NCI-H2029 treated with DMSO at 0.1 percent for 48 hours (cell line): ENCODE measurements at places on chromosomes 12 and 14.

DNA sequence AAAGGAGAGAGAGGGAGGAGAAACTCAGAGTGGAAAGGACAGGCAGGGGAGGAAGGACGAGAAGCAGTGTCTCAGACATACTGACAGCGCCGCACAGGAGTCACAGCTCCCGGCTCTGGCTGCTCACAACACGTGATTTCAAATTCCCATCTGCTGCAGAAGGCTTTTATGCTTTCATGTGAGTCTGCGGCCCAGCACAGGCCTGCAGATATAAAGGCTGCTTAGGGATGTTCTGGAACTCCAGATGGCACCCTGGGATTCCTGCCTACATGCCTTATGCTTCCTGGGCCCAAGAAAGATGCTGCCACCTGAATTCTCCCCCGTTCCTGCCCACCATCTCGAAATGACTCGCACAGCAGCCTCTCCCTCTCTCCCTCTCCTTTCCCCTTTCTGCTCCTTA lies 89.6 kb downstream of the NUAK1 start:
- no peak for DNase-seq

DNA sequence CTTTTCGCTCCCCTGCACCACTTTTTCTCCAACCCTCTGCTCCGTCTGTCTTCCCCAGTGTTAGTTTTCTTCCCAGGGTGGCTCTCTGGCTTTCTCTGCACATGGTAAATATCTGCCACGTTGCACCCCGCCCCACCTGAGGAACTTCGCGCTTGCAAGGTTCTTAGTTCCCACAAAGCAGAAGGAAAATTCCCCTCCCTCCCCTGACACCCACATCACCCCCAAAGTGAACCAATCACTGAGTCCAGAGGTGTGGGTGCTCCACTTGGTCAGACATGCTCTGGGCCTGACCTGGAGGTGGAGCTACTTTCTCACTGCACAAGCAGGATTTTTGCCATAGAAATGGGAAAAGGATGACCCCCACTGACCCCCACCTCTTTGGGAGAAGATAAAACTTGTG lies 415.0 kb downstream of the FUT8 start:
- DNase-seq: no peak

DNA sequence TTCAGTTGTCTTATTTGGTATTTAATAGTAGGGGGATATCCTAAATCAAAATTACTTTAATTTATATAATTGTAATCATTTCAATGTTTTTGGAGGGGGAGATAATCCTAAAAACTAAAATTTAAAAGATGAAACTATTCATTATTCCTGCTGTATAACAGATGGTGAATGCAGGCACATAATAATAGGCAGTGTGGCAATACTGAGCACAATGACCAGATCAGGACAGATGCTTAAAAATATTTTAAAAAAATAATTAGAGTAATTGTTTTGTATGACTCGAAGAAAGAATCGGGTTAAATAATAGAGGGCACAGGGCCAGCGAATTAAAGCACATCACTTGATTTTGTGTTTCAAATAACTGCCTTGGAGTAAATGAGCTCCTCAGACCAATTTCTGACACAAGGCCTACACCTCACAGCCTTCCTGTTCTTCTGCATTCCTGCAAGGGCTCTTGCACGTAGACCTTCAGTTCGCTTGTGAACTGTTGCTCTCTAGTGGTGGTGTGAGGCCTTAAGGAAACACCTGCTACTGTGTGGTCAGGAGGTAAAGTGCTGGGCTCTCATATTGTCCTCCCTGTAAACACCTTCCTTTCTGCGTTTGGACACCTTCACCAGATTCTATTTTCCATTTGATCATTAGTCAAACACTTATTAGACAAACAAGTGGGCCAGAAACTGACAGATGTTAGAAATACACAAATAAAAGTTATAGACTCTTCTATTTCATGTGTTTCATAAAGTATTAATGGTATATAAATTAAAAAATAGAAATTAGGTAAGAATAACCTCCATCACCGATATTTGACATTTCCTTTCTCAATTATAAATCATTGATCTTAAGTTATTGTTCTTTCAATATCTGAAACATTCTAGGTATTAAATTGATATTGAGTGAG lies 29.3 kb upstream of the KLRF1 start:
- no peak for DNase-seq

DNA sequence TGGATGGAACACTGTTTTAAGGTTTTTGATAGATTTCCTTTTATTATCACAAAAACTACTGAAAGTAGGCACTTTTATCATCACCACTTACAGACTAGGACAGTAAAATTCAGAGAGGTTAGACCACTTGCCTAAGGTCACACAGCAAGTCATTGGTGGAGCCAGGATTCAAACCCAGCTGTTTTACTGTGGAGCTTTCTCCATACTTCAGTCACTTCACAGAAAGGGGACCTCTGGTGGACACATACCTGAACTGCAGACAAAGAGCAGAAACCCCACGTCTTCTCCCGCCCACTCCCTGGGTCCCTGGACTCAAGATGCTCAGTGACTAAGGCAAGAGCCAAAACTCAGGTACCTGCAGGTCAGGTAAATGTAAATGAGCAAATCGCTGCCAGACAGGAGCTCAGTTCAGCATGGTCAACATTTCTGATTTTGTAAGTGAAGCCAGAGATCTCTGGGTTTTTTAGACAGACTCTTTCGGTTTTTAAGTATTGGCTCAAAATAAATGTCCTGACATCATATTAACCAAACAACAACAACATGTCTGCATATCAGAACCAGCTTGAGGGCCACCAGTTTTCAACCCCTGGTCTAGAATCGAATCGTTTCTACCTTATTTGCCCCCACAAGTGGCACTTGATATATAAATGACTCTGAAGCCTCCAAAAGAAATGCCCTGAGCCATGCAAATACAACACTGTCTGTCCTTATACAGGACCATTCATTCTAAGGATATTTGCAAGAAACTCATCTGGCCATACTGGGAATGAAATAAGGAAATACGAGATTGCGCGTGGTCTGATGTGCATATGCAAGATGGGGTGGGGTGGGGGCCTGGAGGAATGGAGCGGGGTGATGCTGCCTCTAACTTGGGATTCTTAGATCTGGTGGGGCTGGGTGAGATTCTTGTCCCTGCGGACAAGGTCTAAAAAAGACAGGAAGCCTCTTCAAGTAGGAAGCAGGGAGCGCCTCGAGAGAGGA lies 110.9 kb downstream of the KSR2 start:
- peak; percentile 30 for DNase-seq

DNA sequence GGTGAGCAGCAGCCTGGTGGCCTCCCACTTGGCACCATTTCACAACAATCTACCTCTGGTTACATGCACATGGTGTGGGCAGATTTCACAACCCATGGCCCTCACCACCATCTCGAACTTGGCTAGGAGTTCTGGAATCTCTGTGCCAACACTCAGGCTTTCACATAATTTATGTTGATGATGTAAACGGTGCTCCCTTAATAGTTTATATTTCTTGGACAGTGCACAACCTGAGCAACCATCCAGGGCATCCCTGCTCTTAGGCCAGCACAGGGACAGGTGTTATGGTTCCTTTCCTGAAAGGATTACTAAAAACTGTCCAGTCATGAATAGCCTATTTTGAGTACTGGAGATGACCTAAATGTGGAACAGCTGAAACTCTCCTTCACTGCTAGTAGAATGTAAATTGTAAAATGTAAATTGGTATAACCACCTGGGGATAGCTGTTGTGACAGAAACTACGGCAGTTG lies 28.6 kb downstream of the ABCB9 start:
- no peak for DNase-seq

GRCh38 chr14:82067221-82067875 lies 533.7 kb upstream of the SEL1L start:
- DNase-seq: no peak

DNA sequence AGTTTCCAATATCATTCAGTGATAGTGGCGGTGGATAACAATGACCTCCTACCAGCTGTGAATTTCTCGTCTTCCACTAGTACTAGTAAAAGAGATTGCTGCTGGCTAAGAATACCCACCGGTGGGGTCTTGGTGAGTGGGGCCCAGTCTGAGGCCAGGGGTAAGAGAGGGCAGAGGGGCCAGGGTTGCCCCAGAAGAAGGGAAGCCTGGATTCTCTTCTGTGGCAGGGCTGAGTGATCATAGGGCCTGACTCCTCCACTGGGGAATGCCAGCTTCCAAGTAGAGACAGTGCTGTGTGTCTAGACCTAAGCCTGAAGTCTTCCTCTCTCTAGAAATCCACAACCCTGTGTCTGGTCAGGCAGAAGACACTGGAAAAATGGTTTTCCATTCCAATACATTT lies 5.8 kb upstream of the TMEM63C start:
- DNase-seq: no peak

- DNase-seq: no peak
Observed at GRCh38 chr12:69056743-69057515, 124.0 kb upstream of the CPM start.

DNA sequence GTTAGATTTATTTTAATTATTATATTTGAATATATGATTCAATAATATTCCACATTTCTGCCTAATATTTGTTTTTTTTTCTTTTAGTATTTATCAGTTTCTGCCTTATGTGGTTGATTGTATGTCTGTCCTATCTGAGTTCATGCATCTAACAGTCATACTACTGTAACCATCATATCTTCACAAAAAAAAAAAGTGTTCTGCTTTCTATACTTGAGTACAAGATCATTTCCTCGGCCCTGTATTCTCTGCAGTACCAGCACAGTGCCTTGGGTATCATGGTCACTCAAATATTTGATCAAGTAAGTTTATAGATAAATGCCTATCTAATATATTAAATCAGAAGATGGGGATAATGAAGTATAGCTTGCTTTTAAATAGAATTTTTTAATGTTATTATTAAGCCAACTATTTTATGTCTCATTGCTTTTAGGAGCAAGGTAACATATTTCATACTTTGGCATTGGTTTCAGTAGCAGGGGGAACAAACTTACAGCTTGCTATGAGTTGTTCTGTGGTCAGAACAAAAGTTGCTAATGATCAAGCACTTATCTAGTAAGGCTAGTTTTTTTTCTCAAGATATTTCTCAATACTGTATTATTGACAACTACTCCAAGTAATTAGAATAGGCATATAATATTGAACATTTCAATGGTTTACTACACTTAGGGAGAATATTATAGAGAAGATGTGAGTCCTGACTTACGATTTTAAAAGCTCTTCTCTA lies 290.5 kb upstream of the FBXO33 start:
- no peak for DNase-seq

- DNase-seq: no peak
Observed at GRCh38 chr12:114919479-114919878, 235.5 kb upstream of the TBX3 start.

GRCh38 chr14:72916174-72916573 lies 10.1 kb upstream of the DCAF4 start:
- DNase-seq: no peak

DNA sequence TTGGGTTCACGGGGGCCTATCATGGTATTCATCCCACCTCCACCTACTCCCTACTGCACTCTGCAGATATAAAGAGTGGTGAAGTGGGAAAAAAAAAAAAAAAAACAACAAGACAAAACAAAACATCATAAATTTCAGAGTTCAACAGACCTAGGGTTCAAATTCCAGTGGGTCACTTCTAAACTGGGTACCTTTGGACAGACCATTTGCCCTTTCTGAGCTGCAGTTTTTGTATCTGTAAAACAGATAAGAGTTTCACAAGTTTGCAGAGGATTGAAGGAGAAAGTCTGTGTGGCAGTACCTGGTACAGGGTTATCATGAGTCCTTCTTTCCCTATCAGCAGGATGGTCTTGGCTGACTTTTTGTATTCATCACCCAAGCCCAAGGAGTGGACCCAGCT lies 211.2 kb upstream of the EEA1 start:
- no peak for DNase-seq

GRCh38 chr14:94544726-94545125 lies 16.5 kb upstream of the SERPINA4 start:
- no peak for DNase-seq

- no peak for DNase-seq
Observed at GRCh38 chr12:131883521-131883900, 10.9 kb upstream of the ULK1 start.

DNA sequence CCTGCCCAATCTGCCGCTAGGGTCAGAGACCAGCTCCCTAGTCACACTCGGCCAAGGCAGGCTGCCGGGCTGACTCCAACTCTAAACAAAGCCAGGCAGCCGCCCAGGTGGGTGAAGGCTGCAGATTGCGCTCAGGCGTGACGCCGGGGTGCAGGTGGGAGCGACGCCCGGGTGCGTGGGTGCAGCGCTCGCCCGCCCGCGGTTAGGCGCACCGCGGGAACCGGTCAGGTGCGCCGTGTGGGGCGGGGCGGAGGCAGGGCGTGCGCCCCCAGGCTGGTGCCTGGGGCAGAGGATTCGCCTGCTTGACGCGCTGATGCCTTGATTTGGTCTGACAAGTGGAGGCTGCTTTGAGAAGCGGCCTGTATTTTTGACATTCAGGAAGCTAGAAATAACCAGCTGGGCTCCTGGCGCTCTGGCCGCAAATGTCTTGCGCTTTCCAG lies 126.7 kb upstream of the HIF1A start:
- DNase-seq: no peak

- DNase-seq: no peak
Observed at GRCh38 chr12:3271146-3271545, 194.0 kb downstream of the TSPAN9 start.

- DNase-seq: no peak
Observed at GRCh38 chr12:1838205-1838993, 18.0 kb downstream of the LRTM2 start.

GRCh38 chr14:37721976-37722659 lies 126.7 kb downstream of the TTC6 start:
- DNase-seq: no peak

GRCh38 chr14:24178399-24179178 lies 6.7 kb downstream of the REC8 start:
- DNase-seq: no peak

DNA sequence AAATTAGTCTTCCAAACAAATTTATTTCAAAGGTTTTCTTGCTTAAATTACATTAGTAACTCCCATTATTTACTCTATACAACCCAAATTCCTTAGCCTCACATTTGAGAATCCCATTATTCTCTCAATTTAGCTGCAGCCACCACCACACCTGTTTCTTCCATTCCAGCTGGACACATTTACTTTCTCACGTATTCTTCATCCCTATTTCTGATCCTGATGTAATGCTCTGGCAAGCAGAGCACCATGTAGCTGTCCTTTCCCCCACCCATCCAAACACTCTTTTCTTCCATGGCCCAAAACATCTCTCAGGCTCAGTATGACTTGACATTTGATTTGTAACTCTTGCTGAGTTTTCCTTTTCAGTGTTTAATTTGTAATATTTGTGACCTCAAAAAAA lies 240.2 kb upstream of the CLEC14A start:
- no peak for DNase-seq

- DNase-seq: no peak
Observed at GRCh38 chr14:98170575-98170974, 1101.4 kb downstream of the BCL11B start.
